ENCODE measurements at places on chromosomes 13 and 19.
A peak's percentile ranks its signal among the peaks of the same experiment; 100 is the strongest.

DNA sequence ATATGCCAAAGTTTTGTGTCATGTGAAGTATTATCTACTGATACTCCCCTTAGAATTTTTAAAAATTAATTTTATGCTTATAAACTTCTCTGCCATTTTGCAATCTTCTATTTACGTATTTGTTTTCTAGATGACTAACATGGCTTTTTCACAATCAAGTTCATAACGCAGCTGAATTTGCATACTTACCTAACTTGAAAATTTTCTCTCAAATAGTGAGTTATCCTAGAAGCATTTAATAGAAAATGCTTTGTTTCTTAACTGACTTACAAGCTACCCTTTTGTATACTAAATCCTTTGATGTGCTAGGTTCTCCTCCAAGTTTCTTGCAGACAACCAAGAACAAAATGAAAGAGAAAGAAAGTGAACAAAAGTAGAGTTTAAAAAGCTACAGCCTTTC is 683.5 kb downstream of the LIG4 start:
- no peak for DNase-seq

GRCh38 chr13:63696055-63696454 is 2280.4 kb upstream of the PCDH20 start:
- DNase-seq = peak; percentile 61

DNA sequence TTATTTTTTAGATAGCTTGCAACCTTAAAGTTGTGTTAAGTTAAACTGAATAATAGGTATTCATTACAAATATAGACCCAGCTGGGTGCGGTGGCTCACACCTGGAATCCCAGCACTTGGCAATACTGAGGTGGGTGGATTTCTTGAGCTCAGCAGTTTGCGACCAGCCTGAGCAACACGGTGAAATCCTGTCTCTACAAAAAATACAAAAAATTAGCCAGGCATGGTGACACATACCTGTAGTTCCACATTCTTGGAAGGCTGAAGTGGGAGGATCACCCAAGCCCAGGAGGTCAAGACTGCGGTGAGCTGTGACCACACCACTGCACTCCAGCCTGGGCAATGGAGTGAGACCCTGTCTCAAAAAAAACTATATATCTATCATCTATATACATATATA is 386.5 kb downstream of the PCDH17 start:
- no peak for DNase-seq

DNA sequence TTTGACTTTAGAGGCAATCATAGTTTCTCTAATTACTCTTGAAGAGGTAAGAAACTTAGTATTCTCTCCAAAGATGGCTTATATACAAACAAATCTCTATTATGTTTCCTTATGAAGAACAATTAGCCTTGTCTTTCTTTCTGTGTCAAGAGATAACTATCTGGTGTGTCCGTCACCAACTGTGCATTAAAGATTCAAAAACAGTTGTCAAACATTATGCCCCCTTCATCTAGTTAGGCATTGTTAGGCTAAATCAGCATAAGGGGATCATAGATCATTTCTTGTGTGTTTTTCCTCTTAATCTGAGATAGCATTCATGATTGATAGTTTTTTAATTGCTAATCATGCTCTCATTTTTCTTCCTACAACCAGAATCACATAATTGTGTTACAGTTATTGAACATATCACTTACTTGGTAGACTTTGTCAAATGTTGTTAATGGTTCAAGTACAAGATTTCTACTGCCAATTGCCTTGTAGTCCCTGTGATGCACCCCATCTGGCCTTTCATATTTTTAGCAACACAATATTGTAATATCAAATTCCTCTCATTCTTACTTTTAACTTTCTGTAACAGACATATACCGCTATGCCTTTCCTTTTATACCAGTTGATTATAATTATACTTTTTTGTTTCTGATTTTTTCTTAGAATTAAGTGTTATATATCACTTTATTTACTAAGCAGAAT is 612.7 kb downstream of the SLITRK6 start:
- DNase-seq = no peak

GRCh38 chr13:30305456-30305970 is 1.8 kb downstream of the KATNAL1 start:
- DNase-seq = no peak

DNA sequence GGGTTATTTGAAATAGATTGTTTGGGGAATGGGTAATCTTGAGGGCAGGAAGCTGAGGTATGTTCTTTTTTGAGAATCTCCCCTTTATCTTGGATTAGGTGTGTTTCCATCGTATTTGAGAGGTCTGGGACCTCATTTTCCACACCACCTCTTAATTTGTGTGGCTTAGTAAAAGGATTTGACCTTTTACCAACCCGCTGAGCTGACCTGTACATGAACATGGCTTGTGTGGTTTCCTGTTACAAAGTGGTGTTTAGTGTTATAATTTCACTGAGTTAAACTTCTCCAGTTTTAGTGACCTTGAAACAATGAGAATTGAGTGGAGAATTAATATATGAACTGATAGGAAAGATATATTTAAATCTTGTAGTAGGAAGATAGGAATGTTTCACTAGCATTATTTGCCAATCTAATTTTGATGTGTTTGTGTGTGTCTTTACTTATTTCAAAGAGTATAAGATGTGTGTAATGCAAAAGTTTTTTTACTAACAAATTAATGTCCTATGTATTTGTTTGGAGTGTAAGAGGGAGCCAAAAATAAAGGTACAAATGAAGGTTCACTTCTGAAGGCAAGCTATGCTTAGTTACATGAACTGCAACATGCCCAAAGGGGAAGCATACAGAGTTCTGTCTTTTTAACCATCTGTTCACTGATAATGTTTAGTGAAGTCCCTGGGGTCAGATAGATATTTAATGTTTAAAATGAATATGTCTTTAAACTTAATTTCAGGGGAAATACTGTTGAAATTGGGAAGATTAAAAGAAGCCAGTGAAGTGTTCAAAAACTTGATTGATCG is 17.1 kb downstream of the NAA16 start:
- no peak for DNase-seq

- DNase-seq = no peak
These were observed at the start of gene TMEM190 for GRCh38 chr19:55376241-55376933. Gene TMEM190 (plus strand): TSS chr19:55376826. CDS start chr19:55376854, 28 bp downstream.

All from fibroblast of skin of scalp (primary cell).